Stimulated activated naive CD8-positive, alpha-beta T cell treated with anti-CD3 and anti-CD28 coated beads, Interleukin-15, amount 100 ng/mL, for 72 hours (primary cell): ENCODE measurements at places on chromosomes 5 and 9.

DNA sequence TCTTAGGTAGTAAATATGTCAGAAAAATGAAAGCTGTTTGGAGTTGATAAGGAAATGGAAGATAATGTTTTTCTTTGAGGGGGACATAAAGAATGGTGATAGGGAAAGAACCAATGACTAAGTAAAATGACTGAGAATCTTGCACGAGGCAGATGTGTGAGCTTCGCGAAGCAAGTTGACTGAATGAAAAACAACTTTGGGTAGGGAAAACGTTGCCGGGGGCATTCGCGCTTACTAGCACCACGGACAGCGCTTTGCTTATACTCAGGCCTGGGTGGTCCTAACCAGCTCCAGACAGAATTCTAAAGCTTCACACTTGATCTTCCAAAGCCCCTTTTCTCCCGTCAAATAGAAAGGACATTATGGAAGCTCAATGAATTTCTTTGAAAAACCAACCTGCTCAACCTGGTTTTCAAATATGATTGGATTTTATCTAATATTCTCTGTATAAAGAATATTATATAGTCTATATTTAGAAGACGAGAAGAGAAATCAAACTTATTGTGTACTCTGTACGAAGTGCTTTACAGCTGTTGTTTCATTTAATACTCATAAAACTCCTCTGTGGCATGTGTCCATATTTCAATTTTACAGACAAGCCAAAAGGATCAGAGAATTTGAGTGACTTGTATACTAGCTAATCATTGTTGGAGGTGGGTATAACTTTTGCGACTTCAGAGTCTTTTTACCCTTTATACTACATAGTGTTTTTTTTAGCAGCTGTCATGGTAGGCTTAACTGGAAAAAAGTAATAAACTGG is 1.9 kb upstream of the CDKN2B start:
- DNase-seq: no peak

DNA sequence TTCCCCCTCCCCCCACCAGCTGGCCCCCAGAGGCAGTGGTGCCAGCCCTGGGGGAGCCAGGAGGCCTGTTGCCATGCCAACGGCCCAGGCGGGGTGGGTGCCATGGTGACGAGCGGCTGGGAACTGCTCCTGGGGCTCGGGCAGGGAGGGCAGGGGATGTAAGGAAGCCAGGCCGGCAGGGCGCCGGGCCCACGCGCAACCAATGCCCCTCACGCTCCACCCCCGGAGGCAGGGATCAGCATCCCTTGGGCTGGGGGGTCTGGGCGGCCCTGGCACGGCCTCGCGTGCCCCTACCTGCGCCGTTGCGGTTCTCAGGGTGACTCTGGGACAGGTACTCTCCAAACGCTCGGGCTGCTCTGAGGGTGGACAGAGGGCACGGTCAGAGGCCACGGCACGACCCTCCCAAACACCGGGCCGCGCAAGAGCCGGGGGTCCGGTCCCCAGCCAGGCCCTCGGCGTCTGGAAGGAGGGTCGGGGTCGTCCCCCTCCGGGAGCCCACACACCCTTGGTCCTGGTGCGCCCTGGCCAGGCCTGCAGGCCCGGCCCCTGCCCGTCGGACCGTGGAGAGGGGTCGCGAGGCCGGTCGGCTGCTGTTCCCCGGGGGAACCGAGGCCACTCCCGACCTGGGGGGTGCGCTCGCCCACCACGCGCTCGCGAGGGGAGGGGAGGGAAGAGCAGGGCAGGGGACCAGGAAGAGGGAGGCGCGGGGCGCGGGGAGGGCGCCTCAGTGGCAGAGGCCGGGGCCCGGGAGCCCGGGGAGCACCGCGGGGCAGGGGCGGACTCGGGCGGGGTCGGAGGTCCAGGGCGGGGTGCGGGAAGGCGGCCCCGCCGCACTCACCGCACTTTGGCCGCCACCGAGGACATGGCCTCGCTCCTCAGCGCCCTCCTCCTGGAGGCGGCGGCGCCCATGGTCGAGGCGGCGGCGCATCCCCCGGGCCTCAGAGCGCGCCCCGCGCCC is 661 bp downstream of the NSMF start:
- DNase-seq: no peak

DNA sequence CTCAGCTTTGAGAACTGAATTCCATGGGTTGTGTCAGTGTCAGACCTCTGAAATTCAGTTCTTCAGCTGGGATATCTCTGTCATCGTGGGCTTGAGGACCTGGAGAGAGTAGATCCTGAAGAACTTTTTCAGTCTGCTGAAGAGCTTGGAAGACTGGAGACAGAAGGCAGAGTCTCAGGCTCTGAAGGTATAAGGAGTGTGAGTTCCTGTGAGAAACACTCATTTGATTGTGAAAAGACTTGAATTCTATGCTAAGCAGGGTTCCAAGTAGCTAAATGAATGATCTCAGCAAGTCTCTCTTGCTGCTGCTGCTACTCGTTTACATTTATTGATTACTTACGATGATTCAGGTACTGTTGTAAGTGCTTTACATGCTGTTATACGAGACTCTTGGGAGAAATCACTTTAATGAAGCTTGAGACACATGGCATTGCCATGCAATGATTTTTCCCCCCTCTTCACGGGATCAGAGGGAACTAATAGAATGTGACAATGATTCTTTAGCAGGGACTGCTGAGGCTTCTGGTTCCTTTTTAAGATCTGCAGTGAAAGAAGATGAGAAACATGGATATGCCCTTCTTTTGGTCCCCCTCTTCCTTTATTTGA is 63.8 kb downstream of the PTTG1 start:
- DNase-seq: no peak

GRCh38 chr9:33403941-33404787 is 1.8 kb upstream of the AQP7 start:
- no peak for DNase-seq

- DNase-seq: no peak
Measured at GRCh38 chr5:180915924-180916323, 17.0 kb downstream of the BTNL8 start.

GRCh38 chr5:152329761-152330283 is 75.3 kb downstream of the NMUR2 start:
- DNase-seq: no peak

- DNase-seq: no peak
Measured at GRCh38 chr5:33102551-33102950, 338.2 kb upstream of the TARS1 start.

DNA sequence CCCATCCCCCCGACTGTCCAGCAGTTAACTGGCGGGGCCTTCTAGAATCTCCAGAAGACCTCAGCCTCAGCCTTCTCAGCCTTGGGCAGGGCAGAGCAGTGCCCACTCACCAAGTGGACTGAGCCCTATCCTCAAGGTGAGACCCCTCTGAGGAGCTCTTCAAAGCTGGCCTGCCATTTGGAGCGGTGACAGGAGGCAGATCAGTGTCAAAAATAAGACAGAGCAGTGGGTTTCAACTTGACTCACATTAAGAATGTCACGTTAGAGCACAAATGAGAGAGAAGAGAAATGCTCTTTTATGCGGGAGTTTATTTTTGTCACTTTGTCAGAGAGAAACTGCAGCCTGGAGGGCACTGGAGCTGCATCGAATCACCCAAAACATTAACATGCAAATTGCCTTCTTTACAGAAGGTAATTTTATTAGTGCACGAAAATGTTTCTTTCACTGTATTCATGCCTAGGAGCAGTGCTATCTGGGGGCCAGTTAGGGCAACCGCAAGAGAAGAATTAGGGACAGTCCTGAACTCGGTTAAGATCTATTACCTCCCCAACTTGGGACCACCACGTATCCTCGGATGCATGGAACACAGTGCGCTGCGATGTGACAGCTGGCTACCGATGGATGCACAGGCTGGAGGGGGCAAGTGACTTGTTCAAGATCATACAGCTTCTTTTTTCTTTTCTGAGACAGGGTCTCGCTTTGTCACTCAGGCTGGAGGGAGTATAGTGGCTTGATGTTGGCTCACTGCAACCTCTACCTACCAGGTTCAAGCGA is 188.5 kb downstream of the DAB2IP start:
- DNase-seq: no peak

GRCh38 chr5:115532517-115532916 is 12.1 kb downstream of the FEM1C start:
- DNase-seq: no peak

DNA sequence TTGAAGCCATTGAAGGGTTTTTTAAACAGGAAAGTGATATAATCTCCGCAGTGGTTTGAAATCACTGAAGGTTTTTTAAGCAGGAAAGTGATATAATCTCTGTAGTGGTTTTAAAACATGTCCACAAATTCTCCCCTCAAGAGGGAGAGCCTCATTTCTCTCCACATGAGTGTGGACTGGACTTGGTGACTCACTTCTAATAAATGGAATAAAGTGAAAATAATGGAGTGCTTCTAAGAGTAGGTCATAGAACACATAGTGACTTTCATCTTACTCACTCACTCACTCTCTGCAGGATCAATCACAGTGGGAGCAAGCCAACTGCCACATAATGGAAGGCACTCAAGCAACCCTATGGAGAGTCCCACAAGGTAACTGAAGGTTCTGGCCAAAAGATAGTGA is 12.0 kb downstream of the CTNNAL1 start:
- DNase-seq: no peak

DNA sequence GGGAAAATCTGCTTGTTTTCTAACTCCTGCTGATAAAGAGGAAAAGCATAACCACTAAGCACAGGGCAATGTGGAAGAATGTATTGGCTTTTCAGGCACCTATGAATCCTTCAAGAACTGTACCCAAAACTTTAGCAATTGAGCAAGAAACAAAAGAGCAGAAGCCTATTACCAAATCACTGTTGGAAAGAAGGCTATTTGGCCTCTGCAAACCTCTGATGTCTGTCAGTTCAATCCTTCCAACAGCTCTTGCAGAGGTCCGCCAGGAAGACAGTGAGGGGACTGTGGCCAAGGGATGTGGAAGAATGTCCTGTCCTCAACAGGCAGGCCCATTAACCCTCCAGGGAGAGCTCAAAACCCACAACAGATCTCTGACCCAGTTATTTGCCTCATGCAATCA is 328.6 kb downstream of the ENC1 start:
- no peak for DNase-seq

DNA sequence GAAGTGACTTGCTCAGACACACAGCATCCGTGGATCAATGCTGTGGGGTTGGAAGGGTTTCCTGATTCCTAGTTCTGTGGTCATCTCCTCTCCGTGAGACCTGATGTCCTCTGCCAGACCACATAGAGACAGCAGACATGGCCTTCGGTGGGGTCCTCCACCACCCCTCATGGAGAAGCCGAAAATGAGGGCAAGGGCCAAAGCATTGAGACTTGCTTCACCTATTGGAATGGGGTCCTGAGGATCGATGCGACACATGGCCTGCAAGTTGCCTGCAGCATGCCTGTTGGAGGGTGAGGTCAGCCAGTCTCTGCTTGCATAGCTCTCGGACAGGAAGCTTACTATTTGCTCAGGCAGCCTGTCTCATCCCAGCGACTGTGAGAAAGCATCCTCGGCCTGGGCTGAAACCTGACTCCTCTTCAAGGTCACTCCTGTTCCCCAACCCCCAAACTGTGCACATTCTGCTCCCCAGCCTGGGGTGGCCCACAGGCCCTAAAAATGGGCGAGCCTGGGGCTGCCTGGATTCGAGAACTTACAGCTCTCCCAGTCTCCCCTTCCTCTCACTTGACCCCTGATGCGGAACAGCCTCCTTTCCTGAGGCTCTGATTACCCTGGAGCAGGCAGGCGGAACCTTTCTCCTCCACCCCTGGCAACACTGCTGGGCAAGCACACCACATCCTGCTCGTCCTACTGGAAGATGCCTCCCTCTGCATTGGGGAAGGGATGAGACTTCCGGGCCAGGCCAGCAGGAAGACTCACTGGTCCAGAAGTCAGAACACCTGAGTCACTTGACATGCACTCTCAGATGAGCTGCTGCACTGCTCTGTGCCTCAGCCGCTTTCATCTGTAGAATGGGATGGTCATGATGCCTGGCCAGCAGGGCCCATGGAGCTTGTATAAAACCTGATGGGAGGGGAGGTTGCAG is 186.9 kb downstream of the RGS3 start:
- no peak for DNase-seq

GRCh38 chr9:84846906-84847305 is 177.4 kb downstream of the NTRK2 start:
- no peak for DNase-seq

- no peak for DNase-seq
Measured at GRCh38 chr9:14769230-14769571, 46.7 kb upstream of the CER1 start.

DNA sequence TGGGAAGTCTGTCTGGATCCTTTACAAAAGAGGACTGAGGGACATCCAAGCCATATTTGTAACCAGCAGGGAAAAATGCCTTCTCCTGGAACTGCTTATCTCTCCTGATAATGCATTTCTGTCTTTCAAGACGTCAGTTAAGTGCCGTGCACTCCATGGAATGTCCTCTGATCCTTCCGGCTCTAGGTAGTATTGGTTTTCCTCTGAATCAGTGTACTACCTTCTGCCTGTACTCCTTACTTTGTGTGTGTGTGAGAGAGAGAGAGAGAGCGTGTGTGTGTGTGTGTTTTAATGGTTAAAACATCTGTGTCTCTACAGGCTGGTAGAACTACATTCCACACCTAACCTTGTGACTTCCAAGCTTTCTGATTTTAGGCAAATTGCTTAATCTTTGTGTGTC is 89.9 kb downstream of the PIP5K1B start:
- no peak for DNase-seq

DNA sequence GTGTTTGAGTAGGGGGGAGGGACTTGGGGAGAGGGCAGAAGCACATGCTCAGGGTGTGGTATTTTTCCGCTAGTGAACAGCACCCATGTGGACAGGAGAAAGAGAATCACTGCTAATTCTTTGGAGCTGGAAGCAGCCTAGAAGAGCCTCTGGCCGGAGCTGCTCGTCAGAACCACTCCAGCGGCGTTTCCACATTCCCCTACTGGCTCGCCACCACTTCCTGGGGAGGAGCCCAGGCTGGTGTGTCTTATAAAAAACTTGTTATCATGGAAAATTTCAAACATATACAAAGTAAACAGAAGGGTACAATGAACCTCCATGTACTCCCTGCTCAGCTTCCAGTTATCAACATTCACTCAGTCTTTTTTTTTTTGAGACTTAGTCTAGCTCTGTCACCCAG is 26.7 kb downstream of the LHX2 start:
- DNase-seq: no peak

DNA sequence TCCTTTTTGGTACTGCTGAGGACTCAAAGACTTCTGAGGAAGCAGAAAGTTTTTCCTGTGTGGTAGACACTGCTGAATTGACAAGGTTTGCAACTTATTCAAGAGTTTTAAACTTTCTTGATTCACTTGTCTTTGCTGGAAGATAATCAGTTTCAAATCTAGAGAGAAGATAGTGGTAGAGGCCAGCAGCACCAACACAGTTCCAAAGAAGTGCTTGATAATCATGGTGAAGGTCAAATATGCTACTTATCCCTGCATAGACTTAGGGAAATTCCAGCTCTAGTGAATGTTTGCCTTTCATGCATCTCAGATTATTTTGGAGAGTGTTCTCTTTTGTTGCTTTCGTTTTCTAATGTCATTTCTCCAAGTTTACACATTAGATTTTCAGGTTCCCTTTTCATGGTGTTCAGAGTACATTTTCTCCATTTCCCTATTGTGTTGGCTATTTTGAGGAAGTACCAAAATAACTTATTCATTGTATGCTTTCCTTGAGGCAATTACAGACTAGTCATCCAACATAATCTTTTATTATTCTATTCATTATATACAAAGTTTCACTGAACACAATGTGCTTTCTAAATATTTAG is 550 bp downstream of the IFNE start:
- no peak for DNase-seq

- DNase-seq: no peak
Measured at GRCh38 chr5:122730037-122730436, 44.8 kb upstream of the SNX2 start.
